Fibroblast of skin of left quadriceps (primary cell): ENCODE measurements at places on chromosomes 4 and X.
A peak's percentile ranks its signal among the peaks of the same experiment; 100 is the strongest.

DNA sequence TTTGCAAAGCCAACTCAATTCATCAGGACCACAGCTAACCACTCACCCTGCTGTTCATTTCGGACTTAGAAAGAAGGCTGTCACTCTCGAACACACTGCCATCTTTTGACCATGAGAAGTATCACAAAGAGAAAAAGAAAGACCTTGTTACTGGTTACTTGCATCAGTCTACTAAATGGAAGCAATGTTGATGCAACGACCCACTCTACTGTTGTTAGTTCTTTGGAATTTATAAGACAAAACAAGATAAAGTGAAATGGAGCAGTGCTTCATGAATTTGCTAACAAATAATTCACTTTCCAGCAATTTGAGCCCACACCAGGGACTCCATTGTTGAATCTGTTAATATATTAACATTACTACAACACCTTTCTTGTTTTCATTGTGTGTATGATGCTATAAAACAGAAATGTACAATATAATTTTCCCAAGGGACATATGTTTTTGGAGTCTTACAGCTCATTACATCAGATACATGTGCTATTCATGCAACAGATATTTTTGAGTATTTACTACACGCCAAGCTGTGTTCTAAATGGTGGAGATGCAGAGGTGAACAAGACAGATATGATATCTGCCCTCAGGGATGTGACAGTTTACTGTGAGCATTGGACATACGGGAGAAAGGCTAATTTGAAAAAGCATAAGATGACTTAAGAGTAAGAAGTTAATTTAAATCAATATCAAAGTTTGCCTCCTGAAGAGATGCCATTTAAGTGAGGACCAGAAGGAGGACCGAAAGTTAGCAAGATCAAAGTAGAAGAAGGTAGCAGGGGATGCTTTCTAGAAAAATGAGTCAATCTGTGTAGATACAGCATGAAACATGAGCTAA lies 87.2 kb downstream of the AREG start:
- DNase-seq = peak; percentile 81

- DNase-seq = no peak
These were observed 18.2 kb upstream of the VCX2 start for GRCh38 chrX:8189096-8189830.

- DNase-seq = peak; percentile 52
These were observed 782 bp upstream of the NEK1 start for GRCh38 chr4:169612871-169613859.

- no peak for DNase-seq
These were observed 51.8 kb upstream of the C4orf50 start for GRCh38 chr4:6069845-6070709.

DNA sequence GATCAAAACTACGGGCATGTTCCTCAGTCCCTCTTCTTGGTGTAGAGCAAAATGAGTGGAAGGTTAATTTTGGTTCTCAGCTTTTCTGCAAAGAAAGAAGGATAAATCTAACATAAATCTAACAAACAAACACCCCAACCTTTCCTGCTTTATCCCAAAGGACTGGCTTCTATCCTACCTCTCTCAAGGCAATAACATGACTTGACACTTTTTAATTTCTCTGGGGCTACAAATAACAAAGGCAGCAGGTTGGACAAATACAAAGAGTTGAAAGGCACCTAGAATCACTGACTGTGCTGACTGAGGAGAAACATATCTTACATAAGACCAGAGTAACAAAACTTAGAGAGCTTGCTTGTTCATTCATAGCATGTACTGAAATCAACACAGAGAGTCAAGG lies 703.6 kb upstream of the PITX2 start:
- DNase-seq = no peak

GRCh38 chrX:80266979-80267378 lies 153.3 kb upstream of the TENT5D start:
- no peak for DNase-seq

DNA sequence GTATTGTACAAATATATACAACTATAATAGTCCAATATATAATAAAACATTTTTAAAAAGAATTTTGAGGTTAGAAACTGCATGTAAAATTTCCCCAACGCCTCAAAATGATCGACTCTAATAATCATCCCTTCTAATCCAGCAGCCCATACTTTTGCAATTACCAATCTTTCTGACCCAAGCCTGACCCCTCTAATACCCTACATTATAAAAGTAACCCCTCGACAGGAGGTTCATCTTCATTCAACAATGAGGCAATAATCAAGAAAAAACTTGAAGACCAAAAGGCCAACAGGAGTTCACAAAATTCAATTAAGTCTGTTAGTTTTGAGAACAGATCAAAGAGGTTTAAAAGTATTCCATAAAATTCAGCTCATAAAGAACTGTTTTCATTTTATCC lies 393.5 kb downstream of the GPM6A start:
- no peak for DNase-seq

- DNase-seq = no peak
These were observed 19.0 kb upstream of the SUPT20HL2 start for GRCh38 chrX:24332878-24333277.

DNA sequence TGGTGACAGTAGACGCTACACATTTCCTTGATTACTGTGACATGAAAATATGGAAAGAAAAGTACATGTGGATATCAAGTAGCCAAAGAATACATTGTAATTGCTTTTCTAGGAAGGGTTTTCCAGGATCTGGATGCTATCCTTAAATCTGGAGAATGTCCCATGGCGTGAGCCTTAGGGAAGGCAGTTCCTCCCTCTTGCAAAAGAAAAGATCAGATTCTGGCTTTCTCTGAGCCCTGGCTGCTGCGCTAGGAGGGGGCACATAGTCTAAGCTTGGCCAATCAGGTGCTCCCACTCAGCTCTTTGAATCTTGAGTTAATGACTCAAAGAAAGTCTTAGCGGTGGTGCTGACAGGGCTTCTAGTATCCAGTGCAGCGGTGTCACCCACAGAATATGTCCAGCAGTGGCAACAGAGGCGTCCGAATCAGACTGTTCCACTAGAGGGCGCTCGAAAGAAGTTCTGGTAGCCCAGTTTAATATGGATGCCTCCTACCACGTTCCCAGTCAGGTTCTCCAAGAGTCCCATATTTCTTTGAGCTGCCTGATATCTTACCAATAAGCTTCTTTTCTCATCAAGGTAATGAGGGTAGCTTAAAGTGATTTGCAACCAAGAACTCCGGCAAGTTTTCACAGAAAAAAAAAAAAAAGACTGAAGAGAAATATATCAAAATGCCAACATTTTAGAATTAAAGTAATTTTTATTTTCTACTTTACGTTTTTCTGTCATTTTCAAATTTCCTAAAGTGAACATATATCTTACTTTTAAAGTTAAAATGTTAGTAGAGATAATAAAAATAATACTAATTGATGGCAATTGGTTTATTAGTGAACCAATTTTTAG lies 213.4 kb upstream of the S100G start:
- peak; percentile 62 for DNase-seq

- DNase-seq = peak; percentile 65
These were observed 123.6 kb upstream of the RBPJ start for GRCh38 chr4:26197018-26197779.

DNA sequence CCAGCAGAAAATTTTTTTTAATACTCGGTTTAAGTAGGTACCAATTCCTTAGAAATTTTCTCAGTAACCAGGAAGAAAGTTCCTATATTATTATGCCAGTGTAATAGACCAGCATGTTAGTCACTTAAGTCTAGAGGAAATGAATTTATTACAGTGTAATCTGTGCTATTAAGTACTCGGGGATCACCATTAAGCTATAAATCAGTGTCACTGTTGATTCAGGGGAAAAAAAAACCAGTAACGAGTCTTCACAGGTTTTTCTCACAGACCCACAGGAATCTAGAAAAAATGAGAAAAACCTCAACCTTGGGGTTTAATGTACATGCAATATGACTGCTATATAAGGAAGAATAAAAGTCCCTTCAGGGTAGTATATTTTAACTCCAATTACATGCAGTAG lies 138.3 kb upstream of the IL1RAPL2 start:
- no peak for DNase-seq

DNA sequence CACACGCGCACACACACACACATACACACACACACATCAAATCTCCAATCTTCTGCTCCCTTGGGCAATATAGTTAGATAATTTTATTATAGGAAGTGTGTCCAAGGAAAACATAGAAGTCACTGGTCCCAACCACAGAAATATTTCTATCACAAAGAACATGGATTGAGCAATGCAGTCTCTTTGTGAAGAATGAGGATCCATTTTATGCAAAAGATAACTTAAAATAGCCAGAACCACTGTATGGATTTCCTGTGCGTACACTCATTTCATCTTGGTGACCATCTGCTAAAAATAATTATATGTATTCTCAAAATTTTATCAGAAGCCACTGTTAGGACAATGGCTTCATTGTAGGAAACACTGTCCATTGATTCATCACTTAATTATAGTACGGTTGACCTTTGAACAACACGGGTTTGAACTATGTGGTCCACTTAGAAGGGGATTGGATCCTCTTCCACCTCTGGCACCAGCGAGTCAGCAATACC lies 169.6 kb upstream of the MXRA5 start:
- peak; percentile 61 for DNase-seq

DNA sequence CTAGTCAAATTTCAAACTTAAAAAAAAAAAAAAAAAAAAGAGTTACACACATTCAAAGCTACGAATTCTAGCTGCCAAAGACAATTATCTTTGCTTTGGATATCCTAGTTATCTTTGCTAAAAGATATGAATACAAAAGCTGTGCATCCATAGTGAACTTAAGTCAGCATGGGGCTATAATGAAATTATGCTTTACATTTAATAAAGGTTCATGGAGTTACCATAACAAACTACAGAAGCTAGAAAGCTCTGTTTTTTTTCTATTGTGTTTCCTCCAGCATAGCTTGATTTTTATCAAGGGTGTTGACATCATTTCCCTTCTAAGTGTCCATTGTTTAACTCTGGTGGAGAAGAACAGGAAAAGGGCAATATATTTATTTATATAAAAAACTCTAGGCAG lies 234.1 kb downstream of the ANKRD50 start:
- DNase-seq = no peak

DNA sequence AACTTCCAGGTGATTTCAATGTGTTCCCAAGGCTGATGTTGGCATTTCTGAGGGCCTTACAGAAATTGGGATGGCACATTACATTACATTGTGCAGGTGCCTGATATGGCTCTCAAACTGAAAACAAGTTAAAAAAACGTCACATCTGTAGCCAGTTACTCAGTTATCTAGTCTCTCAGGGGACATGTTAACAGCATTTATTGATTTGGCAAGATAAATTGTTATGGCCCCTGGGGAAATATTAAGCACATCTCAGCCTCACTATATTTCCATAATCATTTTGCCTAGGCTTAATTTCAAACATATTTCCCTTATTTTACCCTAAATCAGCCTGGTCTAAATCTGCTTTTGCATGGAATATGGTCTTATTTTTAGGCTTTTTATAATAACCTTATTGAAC lies 290.0 kb downstream of the IL15 start:
- no peak for DNase-seq

- DNase-seq = no peak
These were observed 119.6 kb downstream of the AFF2 start for GRCh38 chrX:148620023-148620422.

- DNase-seq = no peak
These were observed 147.4 kb upstream of the FGF13 start for GRCh38 chrX:138858951-138859350.

- no peak for DNase-seq
These were observed 121.8 kb upstream of the EDA2R start for GRCh38 chrX:66760651-66761050.

DNA sequence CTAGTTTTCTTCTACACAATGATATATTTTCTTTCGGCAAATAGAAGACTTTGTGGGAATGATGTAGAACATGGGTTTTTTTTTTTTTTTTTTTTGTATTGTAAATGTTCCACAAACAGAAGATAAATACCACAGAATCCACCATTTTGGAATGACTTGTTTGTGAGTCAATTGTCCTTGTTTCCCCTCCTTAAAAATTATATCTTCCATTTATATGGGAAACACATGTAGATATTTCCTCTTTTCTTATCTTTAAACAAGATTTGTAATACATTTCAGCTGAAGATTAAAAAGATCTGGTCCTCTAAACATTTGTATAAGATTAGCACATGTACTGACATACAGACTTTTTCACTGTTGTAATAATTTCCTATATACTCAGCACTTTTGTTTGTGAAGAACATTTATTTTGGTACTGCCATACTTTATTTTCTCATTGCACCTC lies 304.6 kb downstream of the SPRY1 start:
- DNase-seq = no peak

- no peak for DNase-seq
These were observed 23.3 kb upstream of the INTU start for GRCh38 chr4:127609484-127609883.

DNA sequence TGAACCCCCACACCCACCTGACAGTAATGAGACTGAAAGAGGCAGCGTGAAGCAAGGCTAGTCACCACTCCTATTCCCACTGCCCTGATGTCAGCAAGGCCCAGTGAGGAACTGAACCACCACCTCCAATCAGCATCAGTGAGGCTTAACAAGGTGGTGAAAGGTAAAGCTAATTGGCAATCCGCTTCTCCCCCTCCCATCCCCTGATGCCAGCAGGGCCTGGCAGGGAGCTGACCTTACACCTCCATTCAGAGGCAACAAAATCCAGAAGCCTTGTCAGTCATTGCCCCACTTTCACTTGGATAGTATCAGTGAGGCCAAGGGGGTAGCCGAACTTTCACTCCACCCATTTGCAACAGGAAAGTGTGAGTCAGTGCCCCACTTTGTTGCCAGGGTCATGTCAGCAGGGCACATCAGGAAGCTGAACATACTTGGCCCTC lies 60.8 kb downstream of the AWAT2 start:
- DNase-seq = no peak

- no peak for DNase-seq
These were observed 97.3 kb upstream of the DDIT4L start for GRCh38 chr4:100287534-100287933.

- no peak for DNase-seq
These were observed 15.9 kb downstream of the RGS12 start for GRCh38 chr4:3308691-3309090.

DNA sequence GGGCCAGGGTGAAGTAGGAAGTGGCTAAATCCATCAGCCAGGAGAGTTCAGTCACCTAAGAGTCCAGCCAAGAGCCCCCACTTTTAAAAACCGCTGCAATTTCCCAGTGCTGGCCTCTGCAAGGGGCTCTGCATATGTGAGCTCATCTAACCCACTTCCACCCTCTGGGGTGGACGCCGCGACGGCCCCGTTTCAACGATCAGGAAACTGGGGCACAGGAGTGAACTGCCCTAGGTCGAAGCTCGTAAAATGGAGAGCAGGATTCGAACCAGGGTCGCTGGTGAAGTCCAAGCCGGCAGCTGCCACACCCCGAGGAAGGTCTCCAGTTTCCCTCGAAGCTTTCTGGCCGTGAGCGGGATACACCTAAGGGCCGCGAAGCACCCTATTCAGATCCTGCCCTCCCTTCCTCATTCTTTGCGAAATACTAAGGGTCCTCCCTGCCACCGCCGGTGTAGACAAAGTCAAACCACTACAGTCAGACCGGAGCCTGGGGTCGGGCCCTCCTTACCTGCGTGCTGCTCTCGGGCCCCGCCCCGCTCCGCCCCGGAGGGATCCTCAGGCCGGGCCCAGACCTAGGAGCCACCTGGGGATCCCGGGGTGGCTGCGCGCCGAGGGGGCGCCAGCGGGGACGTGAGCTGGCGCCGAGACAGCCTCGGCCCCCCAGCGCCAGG lies 446 bp downstream of the EVC2 start:
- DNase-seq = no peak

GRCh38 chr4:88522702-88523324 lies 763 bp downstream of the PYURF start:
- no peak for DNase-seq

GRCh38 chr4:149158817-149159216 lies 656.8 kb downstream of the IQCM start:
- no peak for DNase-seq
